ENCODE measurements at places on chromosomes 4 and X.
A peak's percentile ranks its signal among the peaks of the same experiment; 100 is the strongest.

GRCh38 chr4:81146466-81146865, 68.6 kb downstream of the PRKG2 start:
- DNase-seq, result no peak

DNA sequence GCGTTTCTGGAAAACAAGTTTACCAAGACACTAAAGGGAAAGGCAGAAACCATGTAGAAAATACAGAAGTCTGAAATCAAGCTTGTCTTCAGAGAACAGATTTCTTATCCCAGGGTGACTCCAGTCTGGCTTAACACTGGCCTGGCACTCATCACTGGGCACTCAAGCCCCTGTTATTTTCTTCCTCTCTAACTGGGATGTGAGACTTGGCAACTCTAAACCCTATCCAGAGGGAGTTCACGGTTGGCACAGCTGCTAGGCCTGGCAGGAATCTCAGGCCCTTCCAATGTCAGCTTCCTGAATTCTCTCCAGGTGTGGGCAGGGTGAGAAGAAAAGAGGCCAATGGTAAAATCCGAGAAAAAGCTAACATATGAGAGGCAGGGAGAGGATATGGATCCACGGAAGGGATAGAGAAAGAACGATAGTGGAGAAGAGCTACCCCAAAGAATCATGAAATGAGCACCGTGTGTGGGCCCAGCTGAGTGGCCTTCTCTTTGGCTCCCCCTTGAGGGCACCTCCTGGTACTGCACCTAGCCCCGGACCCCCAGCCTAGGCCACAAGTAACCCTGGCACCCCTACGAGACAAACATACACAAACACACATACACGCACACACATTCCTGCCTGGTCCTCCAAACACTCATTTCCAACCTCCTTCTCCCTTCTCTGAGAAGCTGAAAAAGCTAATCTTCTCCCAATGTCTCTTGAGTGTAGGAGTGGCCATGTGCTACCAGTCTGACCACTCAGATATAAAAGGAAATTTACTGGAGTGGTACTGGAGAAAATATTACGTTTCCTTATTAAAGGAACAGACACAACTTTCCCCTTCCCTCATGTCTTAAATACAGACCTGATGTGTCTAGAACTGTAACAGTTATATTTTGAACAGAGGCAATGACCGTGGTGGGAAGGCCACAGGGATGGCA, 16.6 kb upstream of the PTCHD1 start:
- peak; percentile 74 for DNase-seq

GRCh38 chr4:150072906-150073714, 5.1 kb upstream of the DCLK2 start:
- no peak for DNase-seq

DNA sequence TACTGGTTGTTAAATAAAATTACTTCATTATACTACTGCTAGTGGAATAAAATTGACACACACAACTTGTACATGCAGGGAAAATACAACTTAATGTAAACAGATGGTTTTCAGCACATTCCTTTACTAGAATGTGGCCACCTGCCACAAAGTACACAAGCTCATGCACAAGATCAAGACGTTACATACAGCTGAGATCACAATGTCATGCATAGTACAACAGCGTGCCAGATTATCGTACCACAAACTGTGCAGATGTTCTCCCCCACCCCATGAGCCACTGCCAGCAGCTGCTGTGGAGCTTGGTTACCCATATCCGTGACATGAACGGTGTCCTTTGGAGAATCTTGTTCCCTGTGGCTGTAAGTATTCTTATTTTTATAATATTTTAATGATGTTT, 27.7 kb downstream of the FBXO8 start:
- no peak for DNase-seq
